ENCODE measurements at places on chromosomes 12 and 14.

DNA sequence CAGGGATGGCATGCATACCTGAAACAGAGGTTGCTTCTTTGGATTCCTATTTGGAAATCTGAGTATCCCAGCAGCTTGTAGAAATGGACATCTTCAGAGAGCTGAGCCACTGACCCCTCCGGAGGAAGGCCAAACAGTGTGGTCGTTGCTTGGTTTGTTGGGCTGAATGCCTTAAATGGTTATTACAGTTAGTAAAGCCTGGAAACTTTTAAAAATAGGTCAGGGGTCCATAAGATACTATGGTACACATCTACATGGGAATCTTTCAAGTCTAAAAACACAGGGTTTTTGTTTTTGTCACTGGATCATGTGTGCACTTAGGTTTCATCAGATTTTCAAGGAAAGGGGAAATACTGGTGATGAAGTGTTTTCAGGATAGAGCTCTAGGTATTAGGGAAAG, 7.7 kb downstream of the DYRK2 start:
- no peak for DNase-seq

DNA sequence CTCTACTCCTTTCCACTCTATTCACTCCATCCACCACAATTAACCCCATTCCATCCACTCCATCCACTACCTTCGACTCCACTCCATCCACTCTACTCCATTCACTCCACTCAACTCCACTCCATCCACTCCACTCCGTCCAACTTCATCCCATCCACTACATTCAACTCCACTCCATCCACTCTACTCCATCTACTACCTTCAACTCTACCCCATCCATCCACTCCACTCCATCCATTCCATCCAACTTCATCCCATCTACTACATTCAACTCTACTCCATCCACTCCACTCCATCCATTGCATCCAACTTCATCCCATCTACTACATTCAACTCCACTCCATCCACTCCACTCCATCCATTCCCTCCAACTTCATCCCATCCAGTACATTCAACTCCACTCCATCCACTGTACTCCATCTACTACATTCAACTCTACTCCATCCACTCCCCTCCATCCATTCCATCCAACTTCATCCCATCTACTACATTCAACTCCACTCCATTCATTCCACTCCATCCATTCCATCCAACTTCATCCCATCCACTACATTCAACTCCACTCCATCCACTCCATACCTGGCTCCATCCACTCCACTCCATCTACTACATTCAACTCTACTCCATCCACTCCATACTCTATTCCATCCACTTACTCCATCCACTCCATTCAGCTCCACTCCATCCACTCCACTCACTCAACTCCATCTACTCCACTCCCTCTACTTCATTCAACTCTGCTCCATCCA, 16.4 kb downstream of the HNF1A start:
- no peak for DNase-seq

DNA sequence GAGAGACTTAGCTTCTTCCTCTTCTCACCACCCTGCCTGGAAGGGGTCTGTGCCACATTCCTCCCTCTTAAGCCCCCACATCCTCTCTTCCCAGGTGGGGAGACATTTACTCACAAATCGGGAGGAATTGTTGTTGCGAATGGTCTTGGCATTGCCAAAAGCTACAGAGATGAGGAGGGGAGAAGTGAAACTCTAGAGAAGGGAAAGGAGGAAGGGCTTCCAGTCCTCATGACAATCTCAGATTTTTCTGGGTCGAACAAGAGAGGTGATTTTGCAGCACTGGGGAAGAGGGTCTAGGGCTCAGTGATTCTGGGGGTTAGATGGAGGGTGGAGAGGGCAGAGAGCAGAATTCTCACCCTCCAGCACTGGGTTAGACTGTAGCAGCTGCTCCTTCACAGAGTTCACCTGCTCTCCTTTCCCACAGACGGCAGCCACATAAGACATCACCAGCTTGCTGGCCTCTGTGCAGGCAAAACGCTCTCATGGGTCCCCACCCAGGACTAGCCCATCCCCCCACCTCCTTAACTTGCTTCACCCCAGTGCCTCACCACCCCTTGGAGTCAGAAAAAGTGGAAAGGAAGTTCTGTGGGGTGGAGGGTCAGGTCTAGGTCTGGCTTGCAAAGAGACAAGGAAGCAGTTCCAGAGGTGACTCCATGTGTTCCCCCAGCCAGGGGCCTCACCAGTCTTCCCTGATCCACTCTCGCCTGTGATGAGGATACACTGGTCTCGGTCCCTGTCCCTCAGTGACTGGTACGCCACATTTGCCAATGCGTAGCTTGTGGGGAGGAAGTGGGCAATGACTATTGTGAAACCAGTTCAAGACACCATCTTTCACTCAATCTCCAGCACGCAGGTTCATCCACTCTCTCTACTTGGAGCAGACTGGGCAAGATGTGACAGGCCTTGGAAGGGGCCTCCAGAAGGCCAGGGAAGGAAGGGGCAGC, 2.7 kb downstream of the MYO1A start:
- no peak for DNase-seq

DNA sequence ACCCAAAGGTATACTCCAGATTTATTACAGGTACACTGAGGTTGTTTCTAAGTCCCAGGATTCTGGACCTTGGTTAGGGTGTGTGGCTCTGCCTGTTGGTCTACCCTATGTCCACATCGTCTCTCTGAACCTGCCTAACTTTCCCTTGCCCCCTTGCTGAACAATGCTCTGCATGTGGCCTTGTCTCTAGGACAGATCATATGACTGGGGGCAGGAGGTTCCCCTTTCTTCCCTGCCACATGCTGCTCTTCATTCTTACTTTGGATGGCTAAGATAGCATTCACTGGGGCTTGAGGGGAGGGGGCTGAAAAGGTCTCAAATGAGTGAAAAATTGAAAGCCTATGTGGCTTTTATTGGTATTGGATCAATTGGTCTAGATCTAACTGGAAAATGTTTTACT, 49.2 kb downstream of the MBIP start:
- DNase-seq: no peak

GRCh38 chr12:84807249-84807648, 105.3 kb downstream of the SLC6A15 start:
- no peak for DNase-seq

- DNase-seq: no peak
Measured at GRCh38 chr14:65972891-65973290, 513.3 kb upstream of the CCDC196 start.

DNA sequence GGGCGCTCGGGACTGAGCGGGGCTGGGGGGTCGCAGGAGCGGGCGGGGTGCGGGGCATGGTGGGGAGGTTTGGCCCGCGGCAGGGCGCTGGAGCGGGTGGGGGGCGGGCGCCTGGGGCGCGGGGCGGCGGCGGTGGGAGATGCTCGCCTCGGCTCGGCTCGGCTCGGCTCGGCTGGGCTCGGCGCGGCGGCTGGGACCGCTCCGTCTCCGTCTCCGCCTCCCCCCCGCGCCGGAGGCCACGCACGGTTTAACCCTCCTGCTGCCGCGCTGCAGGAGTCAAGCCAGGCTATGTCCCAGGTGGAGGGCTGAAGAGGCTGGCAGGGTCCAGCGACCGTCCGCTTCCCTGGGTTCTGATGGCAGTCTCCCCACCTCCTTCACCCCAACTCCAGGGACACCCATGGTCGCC, at the start of gene PIANP:
Gene PIANP, minus strand, starts transcription at position 170 of the 406 bp plus-strand sequence. CDS start 2,754 bp downstream, outside the sequence.
- DNase-seq: no peak

DNA sequence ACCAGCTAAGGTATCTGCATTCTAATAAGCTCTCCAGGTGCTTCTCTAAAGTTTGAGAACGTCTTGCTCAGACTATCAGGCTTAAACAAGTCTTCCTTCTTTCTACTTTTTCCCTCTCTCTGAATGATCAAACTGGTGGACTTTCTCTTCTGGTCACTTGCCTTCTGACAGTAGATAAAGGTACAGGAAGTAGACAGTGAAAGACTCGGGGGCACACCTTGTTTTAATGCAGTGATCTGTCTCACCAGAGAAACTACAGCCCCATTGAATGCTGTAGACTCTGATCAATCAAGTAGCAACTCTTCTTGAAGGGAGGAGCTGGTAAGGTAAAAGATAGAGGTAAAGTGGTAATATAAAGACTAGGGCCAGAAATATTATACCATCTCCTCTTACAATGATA, 48.1 kb upstream of the ATXN7L3B start:
- DNase-seq: no peak

GRCh38 chr14:50744231-50744630, 76.1 kb upstream of the SAV1 start:
- no peak for DNase-seq

Measured in fibroblast of gingiva (primary cell).